DMS153 (cell line): ENCODE measurements at places on chromosomes 3 and 15.

GRCh38 chr15:84921121-84921520, 36.7 kb downstream of the SLC28A1 start:
- DNase-seq: no peak

GRCh38 chr3:113828600-113828999, 10.0 kb upstream of the GRAMD1C start:
- no peak for DNase-seq

- no peak for DNase-seq
These were observed 163.1 kb downstream of the FMN1 start for GRCh38 chr15:33031324-33031821.

DNA sequence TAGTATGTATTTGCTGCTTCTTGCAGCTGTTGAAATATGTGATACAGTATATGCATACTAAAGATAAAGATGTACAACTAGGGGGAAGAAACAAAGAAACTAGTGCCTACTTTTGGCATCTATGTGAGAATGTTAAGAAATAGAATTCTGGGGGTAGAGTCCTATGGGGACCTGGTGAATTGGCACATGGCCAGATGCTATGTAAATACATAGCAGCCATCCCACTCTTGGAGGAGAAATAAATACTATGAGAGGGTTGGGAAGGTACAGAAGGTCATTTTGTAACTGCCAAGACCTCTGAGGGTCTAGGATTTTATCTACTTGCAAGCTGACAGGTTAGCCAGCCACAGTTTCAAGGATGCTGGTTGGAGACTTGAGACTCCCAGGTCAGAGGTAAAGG, 298.3 kb upstream of the TBL1XR1 start:
- no peak for DNase-seq

DNA sequence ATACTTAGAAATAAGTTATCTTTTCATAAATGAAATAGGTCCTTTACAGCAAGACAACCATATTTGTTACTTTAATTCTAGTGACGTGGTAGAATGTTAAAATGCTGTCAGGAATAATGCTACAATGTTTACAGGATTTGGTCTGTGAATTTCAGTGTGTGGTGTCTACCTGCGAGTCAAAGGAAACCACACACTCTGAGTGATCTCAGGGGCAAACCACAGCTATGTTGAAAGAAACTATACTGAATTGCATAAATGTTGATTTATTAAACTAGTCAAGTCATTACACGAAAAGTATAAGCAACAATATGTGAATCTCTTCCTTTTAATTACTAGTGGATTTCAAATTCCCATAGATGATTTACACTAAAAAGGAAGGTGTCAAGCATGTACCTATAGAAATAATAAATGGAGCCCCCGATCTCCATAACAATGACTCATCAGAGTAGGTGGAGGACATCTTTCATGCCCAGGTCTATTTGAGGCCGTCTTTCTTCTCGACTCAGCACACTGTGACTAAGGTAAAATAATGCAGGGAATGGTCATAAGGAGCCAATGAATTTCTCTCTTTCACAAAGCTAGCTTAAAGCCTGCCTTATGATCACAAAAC, 463.0 kb downstream of the ERC2 start:
- DNase-seq: no peak

DNA sequence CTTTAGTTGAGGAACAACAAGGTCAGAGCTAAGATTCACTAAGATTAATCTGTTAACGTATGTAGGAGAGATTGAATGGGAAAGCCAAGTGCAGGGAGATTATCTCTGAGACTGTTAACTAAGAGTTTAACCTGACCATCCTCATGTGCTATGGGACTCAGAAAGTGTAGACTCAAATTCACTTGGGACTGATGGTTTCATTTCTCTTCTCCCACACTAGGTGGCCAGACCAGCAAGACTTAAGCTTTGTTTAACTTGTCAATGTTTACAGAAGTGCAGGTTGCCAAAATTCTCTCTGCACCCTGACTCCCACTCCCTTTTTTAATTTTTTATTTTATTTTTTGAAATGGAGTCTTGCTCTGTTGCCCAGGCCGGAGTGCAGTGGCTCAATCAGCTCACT, 6.3 kb upstream of the HEXA start:
- DNase-seq: no peak

DNA sequence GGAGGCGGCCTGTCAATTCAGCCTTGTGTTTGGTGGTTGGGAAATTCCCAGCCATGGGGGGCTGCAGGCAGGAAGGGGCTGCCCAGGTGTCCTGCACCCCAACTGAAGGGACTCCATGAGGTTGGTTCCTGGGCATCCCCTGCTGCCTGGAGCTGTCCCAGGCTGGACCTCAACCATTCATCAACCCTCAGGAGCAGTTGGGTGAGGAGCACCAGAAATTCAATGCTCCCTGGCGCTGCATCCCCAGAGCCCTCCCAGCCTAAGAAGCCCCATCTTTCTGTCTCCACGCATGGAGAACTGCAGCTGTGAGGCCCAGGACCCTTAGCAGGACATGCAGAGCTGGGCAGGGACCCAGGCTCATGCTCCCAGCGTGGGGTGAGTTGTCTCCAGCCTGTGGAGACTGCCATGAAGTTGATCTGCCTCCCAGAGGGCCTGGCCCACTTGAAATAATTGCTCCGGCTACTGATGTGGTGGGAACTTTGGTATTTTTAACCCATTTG, 8.0 kb upstream of the SEMA3B start:
- no peak for DNase-seq

GRCh38 chr3:63473641-63474166, 178.8 kb upstream of the SNTN start:
- DNase-seq: no peak
